ENCODE measurements at places on chromosomes 3 and 15.

- no peak for DNase-seq
Measured at GRCh38 chr3:31668242-31668641, 135.5 kb downstream of the STT3B start.

GRCh38 chr15:68709876-68710275 is 110.8 kb downstream of the ANP32A start:
- no peak for DNase-seq

DNA sequence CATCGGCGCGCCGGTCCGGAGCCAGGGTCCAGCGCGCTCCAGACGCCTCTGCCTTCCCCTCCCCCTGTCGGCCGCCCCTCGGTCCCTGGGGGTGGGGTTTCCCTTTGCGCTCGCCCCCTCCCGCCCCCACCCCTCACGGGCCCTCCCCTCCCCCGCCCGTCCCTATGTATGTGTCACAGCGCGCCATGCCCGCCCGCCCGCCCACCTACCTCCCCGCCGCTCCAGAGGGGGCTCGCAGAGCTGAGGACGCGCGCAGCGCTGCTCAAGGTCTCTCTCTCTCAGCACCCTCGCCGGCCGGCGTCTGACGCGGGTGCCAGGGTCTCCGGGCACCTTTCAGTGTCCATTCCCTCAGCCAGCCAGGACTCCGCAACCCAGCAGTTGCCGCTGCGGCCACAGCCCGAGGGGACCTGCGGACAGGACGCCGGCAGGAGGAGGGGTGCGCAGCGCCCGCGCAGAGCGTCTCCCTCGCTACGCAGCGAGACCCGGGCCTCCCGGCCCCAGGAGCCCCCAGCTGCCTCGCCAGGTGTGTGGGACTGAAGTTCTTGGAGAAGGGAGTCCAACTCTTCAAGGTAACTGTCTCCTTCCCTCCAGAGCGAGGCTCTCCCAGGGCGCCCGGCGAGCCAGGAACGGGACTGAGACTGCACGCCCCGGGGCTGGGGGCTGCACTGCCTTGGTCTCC is at the start of gene ACAN:
Gene ACAN (plus strand): TSS at position 196 of the 679 bp plus-strand sequence. CDS start 32,771 bp downstream, outside the sequence.
- no peak for DNase-seq

DNA sequence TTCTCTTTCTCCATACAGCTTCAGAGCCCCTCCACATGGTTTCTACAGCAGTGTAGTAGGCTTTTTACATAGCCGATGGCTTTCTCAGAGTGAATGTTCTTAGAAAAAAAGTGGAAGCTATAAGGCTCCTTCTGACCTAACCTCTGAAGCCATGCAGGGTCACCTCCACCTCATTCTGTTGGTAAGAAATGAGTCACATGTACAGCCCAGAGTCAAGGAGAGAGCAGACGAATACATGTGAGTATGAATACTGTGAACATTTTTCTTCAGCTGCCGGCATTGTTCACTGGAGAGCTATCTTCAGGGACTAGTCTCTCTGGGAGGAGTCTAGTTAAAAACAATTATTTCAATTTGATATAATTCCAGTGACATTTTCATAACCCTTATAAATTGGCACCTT is 68.2 kb upstream of the THRB start:
- DNase-seq: no peak

- DNase-seq: no peak
Measured at GRCh38 chr15:58115692-58116091, 22.5 kb upstream of the AQP9 start.

DNA sequence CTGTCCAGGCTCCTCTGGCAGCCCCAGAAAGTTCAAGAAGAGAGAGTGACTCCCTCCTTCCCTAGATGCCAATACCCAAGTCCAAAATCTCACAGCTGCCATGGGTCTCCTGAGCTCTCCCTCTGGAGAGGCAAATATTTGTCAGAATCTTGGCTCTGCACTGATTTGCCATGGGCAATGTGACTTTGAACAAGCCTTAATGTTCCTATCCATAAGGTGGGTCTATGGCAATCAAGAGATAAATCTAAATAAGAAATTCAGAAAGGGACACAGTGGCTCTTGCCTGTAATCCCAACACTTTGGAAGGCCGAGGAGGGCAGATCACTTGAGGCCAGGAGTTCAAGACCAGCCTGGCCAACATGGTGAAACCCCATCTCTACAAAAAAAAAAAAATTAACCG is 12.4 kb upstream of the WNT7A start:
- DNase-seq: no peak

- DNase-seq: no peak
Measured at GRCh38 chr3:109241459-109242186, 74.7 kb downstream of the DPPA2 start.
